ENCODE measurements at places on chromosomes 6 and 20.

DNA sequence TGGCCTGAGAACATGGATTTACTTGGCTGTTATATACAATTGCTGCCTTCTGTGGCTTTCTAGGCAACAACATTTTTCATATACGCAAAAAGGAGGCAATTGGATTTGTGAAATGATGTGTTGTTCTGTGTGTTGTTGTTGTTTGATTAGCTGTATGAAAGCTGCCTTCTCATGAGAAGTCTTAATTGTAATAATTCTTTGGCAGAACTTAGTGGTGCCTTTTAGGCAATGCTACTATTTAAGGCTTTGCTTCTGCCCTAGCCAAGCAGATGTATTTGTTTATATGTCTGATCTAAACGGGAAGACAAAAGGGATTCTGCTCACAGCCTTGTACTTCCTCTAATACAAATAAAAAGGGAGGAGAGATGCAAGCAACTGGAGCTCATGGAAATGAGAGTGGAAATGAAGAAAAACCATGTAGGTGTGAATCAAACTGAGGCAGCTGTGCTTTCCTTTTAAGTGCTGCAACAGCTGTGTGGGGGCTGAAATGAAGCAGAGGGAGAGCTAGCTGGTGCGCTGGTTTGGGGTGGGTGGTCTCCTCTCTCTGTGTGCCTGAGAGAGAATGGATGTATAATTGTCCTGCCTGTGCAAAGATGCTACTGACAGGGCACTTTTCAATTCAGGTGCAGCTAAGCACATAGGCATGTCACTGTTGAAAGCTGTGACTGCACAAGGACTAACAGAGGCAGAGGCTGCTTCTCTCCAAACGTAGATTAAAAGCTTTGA is 386.9 kb upstream of the MAN1A1 start:
- ATAC-seq = no peak

DNA sequence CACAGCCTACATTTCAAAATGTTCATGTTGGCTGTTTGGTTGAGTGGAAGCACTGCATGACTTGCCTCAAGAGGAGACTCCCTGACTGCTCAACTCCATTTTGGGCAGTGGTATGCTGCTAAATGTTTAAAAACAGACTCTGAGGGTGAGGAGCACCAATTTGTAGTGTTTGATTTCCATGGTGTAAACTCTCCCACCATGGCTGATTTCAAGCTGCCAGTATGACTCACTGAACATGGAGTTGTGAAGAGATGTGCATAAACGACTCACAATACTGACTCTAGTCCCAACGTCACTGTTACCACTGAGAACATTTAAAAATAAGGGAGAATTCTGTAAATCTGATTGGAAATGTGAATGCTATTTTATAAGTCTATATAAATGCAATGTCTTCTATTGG is 70.4 kb downstream of the BACH2 start:
- ATAC-seq = peak; percentile 38

DNA sequence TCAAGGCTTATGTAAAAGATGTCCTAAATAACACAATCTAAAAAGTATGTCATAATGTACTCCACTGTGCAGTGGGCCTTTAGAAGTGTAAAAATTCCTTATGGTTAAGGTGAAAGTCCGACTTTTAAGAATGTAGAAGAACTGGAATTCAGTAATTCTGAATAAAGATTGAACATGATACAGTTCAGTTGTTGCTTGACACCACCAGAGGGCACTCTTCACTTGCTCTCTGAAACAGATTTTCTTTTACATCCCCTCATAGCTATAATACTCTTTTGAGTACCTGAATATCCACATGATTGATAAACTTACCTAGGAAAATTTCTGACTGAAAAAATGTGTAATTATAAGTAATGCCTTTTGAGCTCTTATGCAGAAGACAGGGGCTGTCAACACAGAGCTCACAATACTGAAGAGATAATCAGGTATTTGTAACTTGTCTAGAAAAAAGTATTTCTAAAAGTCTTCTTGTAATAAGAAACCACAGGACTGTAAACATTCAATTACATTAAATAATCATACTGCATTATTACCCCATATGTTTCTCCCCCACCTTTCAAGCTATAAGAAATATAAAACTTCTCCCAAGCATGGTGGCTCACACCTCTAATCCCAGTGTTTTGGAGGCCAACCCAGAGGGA is 92.1 kb downstream of the POPDC3 start:
- no peak for ATAC-seq

- no peak for ATAC-seq
These were observed 417.2 kb upstream of the SULF2 start for GRCh38 chr20:48202334-48203113.

GRCh38 chr20:61673152-61673847 is 392.4 kb downstream of the TAF4 start:
- ATAC-seq = no peak
